ENCODE measurements at places on chromosomes 16 and 17.

- DNase-seq: no peak
Observed at GRCh38 chr17:12618557-12618956, 47.1 kb upstream of the MYOCD start.

GRCh38 chr17:9839433-9839832 lies 13.7 kb downstream of the GLP2R start:
- DNase-seq: no peak

GRCh38 chr16:76421571-76421970 lies 144.4 kb downstream of the CNTNAP4 start:
- DNase-seq: no peak

- peak; percentile 51 for DNase-seq
Observed at GRCh38 chr17:42266918-42267766, 9.0 kb downstream of the STAT5B start.

DNA sequence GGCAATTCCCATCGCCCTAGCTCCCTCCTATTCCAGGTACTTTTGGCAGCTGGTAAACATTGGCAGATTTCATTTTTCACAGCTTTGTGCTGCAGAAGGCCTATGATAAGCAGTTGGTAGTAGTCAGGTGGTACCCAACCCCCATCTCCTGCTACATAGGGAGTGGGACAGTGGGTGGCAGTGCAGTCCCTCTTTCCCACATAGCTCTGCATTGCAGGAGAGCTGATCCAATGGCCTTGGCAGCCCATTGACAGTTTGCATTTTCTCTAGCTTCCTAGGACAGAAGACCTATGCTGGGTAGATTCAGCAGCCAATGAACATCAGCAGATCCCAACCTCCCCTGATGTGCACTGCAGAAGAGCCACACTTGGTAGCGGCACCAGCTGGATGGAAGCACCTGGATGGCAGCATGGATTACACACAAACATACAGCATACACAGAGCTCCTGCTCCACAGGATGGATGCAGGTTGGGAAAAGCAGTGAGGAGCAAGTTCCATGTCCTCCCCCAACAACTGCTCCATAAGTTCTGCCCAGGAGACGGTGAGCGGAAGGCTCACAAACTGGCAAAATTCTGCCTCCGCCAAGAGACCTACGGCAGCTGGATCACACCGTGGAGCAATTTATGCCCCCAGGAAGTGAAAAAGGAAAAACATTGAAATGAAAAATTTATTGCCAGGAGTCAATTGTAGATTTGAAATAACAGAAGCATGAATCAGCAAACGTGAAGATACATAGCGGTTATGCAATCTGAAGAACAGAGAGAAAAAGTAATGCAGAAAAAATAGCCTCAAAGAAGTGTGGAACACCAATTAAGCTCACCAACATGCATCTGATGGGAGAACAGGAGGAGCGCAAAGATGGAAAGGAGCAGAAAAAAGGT lies 95.7 kb downstream of the CACNG1 start:
- no peak for DNase-seq

GRCh38 chr17:8905331-8905730 lies 37.9 kb upstream of the PIK3R6 start:
- no peak for DNase-seq

GRCh38 chr17:55524440-55525220 lies 13.4 kb upstream of the SMIM36 start:
- no peak for DNase-seq

GRCh38 chr16:66616592-66616991 lies 12.1 kb downstream of the CMTM3 start:
- no peak for DNase-seq

DNA sequence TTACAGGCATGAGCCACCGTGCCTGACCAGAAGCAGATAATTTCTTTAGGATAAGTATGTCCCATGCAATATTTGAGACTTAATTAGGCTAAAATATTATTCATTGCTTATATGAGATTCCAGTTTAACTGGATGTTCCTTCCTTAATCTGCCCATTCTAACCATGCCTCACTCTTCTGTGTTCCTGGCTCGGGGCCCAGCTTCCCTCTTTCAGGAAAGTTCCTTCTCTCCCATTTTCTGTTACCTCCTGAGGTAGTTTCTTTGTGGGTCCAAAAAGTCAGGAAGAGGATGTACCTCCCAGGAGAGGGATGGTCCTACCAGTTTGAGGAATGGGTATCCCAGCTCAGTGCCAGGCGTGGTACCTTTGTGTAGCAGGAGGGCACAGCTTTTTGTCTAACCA lies 23.3 kb downstream of the UNK start:
- DNase-seq: no peak

DNA sequence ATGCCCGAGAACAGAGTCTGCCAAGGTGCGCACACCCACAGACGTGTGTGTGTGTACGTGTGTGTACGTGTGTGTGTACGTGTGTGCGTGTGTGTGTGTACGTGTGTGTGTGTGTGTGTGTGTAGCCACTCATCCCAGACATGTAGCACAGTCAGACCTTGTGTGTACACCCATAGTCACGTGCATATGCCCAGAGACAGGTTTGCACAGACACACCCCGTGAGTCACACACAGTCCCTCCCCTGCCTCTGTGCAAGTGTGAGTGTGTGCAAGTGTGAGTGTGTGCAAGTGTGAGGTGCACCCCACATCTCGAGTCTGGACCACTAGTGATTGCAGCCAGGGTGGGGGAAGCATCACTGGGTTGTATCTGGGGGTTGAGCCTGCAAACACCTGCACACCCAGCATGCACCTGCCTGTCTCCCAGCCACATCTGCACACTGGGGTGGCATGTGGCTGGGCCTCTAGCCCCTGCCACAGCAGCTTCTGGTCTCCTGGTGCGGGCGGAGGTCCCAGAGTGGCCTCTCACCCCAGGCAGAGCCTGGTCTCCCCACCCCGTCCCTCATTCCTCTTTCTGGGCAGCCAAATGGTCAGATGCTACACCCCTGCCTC lies 23.6 kb downstream of the BAHCC1 start:
- no peak for DNase-seq

GRCh38 chr17:78868391-78868790 lies 27.8 kb upstream of the USP36 start:
- no peak for DNase-seq

GRCh38 chr16:85908889-85909589 lies 10.1 kb downstream of the IRF8 start:
- no peak for DNase-seq

GRCh38 chr17:41739661-41740352 lies 5.4 kb upstream of the HAP1 start:
- no peak for DNase-seq

DNA sequence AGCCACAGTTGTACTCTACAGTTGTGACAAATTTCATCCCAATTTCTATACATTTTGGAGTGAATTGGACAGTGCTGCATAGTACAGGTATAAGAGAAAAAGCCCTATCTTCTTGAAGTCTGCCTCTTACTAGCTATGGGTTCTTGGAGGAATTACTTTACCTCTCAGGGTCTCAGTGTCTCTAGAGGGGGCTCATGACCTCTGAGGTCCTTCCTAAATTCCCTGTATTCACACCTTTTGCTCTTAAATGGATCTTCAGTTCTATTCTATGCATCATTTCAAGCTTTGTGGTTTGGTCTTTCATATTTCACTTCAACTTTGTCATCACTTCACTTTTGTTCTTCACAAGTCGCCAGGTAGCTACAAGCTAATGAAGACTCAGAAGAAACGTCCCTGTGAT lies 71.2 kb upstream of the ERCC4 start:
- DNase-seq: no peak

DNA sequence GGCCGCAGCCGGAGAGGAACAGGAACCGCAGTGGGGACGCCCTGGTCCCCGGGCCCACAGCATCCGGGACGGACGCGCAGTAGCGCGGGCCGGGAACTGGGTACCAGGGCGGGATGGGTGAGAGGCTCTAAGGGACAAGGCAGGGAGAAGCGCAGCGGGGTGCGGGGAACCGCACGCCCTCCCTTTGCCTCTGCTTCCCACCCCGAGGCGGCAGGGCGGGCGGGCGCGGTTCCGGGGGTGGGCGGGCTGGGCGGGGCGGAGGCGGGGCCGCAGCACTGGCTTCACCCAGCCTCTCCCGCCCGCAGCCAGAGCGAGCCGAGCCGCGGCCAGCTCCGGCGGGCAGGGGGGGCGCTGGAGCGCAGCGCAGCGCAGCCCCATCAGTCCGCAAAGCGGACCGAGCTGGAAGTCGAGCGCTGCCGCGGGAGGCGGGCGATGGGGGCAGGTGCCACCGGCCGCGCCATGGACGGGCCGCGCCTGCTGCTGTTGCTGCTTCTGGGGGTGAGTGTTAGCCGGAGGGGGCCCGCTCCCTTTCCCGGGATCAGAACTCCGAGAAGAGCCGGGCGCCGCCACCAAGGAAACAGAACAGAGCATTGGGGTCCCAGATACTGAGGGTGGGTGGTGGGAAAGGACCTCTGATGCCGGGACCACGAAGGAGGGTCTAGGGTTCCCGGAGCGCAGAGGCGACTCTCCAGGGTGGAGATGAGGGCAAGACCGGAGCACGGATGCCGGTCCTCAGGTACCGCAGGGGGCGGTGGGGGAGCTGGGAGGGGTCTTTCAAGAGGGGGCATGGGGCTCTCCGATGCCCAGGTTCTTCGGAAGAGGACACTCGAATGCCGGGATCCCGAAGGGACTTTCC lies at the start of gene NGFR:
NGFR (plus strand) TSS at position 308 of the 856 bp plus-strand sequence; CDS start at position 433, 125 bp downstream.
- peak; percentile 61 for DNase-seq

DNA sequence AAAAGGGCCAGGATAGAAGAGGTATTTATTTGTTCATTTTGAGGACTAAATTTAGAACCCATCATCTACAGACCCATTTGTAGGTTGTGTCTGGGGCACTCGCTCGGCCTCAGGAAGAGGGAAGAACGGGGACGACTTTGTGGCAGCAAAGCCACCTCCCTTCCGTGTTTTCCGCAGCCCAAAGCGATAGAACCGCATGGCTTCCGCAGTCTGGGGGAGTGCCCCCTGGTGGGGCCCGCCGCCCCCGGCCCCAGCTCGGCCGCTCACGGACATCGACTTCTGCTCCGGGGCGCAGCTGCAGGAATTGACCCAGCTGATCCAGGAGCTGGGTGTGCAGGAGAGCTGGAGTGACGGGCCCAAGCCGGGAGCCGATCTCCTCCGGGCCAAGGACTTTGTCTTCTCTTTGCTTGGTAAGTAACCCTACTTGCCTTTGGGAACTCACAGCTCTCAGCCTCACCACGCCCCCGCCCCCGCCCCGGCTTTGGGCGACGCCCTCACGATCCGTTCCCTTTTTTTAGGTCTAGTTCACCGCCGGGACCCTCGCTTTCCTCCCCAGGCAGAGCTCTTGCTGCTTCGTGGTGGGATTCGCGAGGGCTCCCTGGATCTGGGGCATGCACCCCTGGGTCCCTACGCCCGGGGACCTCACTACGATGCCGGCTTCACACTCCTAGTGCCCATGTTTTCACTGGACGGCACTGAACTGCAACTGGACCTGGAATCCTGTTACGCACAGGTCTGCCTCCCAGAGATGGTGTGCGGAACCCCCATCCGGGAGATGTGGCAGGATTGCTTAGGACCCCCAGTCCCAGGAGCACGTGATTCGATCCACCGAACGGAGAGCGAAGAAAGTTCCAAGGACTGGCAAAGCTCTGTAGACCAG lies 681 bp downstream of the TMEM102 start:
- peak; percentile 66 for DNase-seq

DNA sequence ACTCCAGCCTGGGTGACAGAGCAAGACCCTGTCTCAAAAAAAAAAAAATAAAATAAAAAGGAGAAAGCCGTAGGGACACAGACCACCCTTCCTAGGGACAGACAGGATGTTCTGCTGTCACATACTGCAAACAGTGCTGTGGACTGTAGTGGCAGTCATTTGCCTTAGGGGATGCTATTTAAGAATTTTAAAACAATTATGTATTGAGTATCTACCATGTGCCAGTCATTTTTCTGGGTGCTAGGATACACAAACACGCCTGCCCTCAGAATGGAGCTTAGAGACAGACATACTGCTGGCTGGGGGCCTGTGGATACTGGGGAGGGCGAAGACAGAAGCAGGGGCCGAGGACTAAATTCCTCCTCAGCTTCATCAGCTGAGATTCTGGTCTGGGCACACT lies 45.5 kb downstream of the MRC2 start:
- no peak for DNase-seq

DNA sequence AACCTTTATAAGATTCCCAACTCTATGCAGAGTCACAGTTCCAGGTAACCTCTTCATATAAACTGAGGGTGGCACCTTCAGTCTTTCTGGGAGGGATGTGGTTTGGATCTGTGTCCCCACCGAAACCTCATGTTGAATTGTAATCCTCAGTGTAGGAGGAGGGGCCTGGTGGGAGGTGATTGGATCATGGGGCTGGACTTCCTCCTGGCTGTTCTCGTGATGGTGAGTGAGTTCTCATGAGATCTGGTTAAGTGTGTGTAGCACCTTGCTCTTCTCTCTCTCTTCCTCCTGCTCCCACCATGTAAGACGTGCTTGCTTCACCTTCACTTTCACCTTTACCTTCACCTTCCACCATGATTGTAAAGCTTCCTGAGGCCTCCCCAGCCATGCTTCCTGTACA lies 30.5 kb downstream of the HS3ST2 start:
- no peak for DNase-seq

DNA sequence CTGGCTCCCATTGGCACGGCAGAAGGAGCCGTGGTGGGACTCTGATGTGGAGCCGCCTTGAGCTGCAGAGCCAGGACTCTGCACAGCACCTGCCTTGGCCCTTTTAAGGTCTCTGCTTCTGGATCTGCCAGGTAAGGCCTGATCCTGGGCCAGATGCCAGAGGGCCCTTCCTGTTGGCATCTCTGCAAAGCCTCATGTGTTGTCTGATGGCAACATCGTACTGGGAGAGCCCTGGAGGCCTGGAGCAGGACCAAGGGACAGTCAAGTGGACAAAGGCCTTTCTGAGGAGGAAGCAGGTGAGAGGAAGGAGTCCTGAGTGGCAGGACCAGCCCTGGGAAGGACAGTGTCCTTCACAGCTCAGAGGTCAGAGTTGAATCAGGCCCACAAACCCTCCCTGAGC lies 26.1 kb downstream of the SOCS1 start:
- no peak for DNase-seq

- no peak for DNase-seq
Observed at GRCh38 chr17:49645654-49646053, 32.2 kb downstream of the SPOP start.

Measured in stimulated activated CD4-positive, alpha-beta T cell treated with anti-CD3 and anti-CD28 coated beads, Interleukin-2, amount 100 ng/mL, for 24 hours (primary cell).